ENCODE measurements at places on chromosomes 2 and 18.

DNA sequence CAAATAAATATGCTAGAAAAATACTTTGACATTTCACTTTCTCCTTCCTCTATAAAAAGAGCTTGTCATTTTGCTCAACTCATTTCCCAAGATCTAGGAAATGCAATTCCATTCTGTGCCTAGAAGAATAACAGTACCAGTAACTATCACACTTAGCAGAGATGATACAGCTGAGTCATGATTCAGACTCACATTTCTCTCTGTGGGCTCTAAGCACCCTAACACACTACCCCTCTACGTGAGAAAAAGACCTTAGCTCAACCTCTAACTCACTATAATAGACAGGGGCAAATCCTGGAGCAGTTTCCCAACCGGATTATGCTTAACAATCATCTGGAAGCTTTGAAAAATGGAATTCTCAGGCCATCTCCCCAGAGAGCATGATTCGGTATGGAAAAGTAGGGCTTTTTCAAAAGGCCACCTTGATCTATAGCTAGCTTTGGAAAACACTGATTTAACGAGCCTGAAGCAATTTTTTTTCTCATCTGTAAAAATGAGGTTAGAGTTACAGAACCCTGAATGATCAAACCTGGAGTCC is 1312.3 kb upstream of the PIK3C3 start:
- no peak for DNase-seq

- DNase-seq: no peak
Measured at GRCh38 chr2:5982193-5982902, 290.2 kb downstream of the SOX11 start.

GRCh38 chr2:134917888-134918525 is 615 bp upstream of the CCNT2 start:
- DNase-seq: peak; percentile 94

GRCh38 chr2:203567691-203568090 is 32.6 kb upstream of the RAPH1 start:
- DNase-seq: no peak

GRCh38 chr2:119660343-119660658 is 18.7 kb upstream of the TMEM177 start:
- DNase-seq: no peak

GRCh38 chr2:65121-65520 is 18.8 kb upstream of the FAM110C start:
- DNase-seq: no peak

DNA sequence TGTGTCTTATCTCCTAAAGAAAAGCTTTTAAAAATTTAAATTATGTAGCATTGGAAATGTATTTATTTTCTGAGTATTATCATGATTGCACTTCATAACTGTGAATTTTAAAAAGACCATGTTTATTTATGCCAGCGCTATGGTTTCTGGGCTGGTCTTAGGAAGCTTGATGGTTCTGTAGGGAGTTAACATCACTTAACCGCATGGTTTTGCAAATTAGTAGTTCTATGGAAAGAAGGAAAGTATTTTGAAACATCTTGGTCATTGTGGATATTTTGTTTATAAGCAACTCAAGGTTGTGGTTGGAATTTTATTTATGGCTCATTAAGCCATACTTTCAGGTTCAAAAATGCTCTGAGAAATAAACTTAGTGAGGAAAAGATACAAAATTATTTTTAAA is 549.4 kb downstream of the STK39 start:
- DNase-seq: no peak

DNA sequence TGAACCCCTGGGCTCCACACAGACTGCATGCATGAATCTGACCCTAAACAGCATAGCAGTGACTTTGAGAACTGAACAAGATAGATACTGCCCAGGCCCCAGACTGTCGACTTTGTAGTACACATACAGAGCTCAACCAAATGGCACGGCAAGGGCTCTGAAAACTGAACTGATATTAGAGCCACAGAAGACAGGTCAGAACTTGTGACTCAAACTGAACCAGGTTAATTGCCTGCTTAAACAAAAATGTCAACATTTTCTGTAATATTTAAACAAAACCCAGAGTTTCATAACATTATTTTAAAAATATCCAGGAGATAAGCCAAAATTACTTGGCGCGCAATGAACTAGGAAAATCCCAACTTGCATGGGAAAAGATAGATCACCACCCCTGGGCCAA is 260.3 kb downstream of the TPGS2 start:
- DNase-seq: no peak

DNA sequence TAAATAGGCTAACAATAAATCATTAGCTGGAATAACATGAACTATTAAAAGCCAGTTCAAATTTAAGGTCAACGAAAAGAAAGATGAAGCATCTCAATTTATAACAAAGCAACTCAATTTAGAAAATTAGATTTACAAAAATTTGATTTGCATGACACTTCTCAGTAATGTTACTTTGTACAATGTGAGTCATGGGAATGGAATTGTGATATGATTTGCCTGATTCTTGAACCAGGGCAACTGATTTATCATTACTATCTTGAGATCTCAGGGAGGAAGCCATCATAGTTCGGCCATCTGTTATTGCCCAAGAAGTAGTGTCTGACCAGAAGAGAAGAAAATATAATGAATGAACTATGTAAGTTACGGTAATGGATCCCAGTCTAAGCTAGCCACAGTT is 193.1 kb downstream of the RIT2 start:
- no peak for DNase-seq

DNA sequence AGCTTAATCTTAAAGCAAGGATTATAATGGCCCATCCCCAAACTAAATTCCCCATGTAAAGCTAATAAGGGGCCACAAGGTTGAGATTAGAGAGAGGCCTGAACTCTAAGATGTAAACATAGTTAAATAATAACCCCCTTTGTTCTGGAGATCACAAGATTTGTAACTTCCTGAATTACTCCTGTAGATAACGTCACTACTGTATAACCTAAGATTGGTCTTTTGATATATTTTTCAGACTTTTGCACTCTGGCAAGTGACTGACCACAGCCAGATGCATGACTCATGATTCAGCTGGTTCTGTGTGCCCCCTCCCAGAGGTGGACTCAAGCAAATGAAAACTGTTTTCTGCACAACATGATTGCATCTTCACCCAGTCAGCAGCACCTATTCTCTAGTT is 686.0 kb upstream of the DDX18 start:
- DNase-seq: no peak

- DNase-seq: no peak
Measured at GRCh38 chr2:180943275-180943674, 37.1 kb upstream of the UBE2E3 start.

- no peak for DNase-seq
Measured at GRCh38 chr2:230575642-230576324, 136.9 kb upstream of the CAB39 start.

DNA sequence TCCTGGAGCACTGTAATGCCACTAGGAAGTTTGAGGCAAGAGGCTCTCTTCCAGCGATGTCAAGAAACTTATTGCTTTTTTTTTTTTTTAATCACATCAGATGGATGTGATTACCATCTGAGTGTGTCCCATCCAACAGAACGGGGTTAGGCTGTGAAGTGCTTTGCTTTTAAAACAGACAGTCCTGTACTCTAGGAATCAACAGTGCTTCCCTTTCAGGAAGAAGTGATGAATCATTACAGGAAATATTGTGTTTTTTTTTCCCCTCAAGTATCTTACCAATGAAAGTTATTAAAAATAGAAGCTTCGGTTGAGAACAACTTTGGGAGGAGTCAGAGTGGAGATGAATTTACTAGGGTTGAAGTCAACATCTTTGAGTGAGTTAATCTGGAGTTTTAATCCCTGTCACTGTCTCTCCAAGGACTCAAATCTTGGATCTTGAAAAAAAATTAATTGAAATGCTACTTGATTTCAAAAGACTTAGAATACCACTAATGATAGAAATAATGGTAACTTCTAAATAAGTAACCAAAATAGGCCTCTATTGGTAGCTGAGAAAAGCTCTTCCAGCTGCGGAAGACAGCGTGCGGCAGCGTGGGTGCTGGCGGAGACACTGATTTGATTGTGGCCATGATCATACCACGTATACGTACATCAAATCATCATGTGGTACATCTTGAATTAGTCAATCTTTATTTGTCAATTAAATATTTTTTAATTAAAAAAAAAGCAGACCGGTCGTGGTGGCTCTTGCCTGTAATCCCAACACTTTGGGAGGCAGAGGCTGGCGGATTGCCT is 45.5 kb downstream of the GATA6 start:
- no peak for DNase-seq

GRCh38 chr2:151007365-151007764 is 254.3 kb downstream of the RBM43 start:
- DNase-seq: no peak

DNA sequence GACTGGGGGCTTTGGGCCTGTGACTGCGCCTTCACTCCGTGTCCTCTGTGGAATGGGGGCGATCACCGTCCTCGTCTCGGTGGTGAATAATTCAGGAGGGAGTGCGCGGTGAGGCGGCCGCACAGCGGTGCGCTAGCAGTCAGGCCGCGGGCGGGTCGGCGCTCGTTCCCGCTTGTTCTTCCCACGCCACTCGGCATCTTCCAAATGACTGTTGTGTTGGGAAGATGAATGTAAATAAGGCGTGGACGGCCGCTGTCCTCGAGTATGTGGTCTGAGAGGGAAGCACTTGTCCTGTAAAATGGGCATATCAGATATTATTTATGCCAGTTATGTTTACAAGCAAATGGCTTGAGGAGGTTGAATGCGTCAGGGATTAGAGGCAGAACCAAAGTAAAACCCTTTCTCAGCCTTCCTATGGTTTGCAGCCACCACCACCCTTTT is 608 bp upstream of the VPS4B start:
- DNase-seq: no peak

DNA sequence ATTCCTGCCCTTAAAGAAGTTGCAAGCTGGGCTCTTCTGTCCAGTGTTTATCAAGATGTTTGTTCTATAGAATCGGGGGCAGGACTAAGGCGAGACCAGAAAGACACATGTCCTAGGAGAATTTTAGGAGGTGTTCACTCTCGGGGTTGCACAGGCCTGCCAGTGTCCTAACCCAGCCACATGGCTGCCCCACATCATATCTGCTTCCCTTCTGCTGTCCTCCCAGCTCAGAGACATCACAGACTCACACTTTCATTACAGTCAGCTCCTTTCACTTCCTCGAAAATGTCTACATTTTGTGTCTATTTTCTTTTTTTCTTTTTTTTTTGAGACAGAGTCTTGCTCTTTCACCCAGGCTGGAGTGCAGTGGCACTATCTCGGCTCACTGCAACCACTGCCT is 10.7 kb upstream of the MRO start:
- no peak for DNase-seq

- DNase-seq: no peak
Measured at GRCh38 chr2:62527478-62528210, 21.6 kb upstream of the TMEM17 start.

GRCh38 chr2:237471438-237472186 is 15.4 kb upstream of the MLPH start:
- no peak for DNase-seq

- no peak for DNase-seq
Measured at GRCh38 chr2:187982668-187983067, 309.0 kb upstream of the GULP1 start.

GRCh38 chr2:47457268-47457667 is 54.3 kb downstream of the MSH2 start:
- no peak for DNase-seq

DNA sequence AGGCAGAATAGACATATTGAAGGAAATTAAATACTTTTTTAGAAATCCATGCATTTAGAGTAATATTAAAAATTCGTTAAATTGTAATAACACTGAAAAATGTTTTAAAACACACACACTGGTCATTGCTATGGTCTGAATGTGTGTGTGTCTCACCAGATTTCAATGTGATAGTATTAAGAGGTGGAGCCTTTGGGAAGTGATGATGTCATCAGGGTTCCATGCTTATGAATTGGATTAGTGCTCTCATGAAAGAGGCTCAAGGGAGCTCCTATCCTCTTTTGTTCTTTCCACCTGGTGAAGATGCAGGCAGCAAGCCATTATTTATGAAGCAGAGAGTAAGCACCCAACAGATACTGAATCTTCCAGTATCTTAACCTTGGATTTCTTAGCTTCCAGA is 441.8 kb downstream of the CDH2 start:
- DNase-seq: no peak

DNA sequence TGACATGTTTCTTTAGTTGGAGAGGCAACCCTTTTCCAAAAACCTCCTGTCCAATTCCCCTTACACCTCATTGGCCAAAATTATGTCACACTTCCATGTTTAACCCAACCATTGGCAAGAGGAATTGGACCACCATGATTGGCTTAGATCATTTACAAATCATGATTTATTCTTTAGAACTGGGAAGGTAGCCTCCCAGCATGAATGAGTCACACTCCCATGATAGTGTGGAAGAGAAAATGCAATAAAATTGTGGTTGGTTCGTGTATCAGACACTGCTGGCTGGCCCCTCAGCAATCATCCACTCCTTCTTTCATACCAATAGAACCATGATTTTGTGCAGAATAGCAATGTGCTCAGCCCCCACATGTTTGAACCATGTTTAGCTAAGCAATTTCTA is 156.6 kb upstream of the ACVR2A start:
- no peak for DNase-seq

- no peak for DNase-seq
Measured at GRCh38 chr2:191302459-191303139, 57.4 kb downstream of the MYO1B start.

- no peak for DNase-seq
Measured at GRCh38 chr18:73638709-73639108, 508.9 kb downstream of the FBXO15 start.

- no peak for DNase-seq
Measured at GRCh38 chr2:60331115-60331809, 222.2 kb downstream of the BCL11A start.

DNA sequence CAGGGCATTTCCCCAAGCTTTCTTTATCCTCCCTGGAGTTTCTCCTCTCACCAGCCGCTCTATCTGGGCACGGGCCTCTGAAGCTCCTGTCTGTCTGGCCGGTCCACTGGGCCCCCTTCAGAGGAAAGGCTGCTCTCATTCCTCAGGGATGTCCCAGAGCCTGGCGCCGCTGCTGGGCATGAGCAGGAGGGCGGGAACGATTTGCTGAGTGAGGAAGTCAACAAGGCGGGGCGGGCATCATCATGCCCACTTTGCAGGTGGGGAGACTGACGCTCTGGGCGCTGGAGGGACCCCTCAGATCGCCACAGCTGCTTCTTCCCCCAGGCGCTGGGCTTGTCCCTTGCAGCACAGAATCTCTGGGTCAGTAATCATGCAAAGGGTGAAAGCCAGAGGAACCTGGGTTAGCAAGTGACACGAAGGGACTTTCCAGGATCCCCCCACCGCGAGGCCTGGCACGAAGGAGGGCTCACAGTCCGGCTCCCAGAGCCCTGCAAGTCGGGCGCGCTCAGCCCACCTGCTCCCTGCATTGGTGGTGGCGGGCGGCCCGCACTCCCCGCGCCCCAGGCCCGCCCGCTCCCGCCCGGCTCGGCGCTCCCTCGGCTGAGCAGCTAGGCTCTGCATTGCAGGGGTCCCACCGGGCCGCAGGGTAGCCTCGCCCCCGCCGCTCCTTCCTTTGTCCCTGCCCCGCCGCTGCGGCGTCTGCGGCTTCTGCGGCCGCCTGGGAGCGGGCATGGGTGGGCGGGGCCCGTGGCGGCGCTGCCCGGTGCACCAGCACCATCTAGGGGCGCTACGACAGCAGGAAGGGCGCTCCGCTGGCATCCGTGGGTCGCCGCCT is 157.8 kb downstream of the CYRIA start:
- DNase-seq: no peak

GRCh38 chr18:22872900-22873537 is 60.1 kb upstream of the RBBP8 start:
- DNase-seq: no peak

GRCh38 chr2:44663471-44664073 is 277.9 kb upstream of the SIX3 start:
- DNase-seq: no peak

Measured in NCI-H2081 treated with DMSO at 0.1 percent for 48 hours (cell line).